ENCODE measurements at places on chromosomes 7 and 10. TPM values are rescaled to one million over a fixed set of nuclear protein-coding genes. Genes with fewer than 3 reads are reported as not detected.

DNA sequence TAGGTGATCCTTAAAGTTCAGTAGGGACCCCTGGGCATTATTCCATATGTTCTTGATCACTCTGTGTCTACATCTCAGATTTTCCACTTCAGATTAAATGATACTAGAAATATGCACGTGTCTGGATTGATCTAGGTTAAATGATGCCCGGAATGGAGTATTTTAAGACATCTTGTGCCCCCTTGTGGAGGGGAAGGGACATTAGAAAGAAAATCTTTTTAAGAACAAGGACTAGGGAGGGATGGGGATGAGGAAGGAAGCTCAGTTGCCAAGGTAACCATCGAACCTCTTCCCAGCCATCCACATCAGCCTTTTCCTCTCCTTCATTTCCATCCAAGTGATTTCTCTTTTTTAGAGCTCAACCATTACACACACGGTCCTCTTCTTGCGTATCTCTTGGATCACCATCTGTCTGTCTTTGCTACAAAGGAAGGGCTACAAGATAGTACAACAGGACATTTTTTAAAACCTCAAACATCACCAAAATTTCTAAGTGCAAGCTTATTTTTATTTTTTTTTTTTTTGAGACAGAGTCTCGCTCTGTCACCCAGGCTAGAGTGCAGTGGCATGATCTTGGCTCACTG lies 40.5 kb downstream of the PRSS2 start:
- no peak for DNase-seq

GRCh38 chr10:53045315-53045714 lies 272.7 kb upstream of the MBL2 start:
- DNase-seq: no peak

- no peak for DNase-seq
These were observed 132.7 kb upstream of the TEX47 start for GRCh38 chr7:88928276-88928675.

DNA sequence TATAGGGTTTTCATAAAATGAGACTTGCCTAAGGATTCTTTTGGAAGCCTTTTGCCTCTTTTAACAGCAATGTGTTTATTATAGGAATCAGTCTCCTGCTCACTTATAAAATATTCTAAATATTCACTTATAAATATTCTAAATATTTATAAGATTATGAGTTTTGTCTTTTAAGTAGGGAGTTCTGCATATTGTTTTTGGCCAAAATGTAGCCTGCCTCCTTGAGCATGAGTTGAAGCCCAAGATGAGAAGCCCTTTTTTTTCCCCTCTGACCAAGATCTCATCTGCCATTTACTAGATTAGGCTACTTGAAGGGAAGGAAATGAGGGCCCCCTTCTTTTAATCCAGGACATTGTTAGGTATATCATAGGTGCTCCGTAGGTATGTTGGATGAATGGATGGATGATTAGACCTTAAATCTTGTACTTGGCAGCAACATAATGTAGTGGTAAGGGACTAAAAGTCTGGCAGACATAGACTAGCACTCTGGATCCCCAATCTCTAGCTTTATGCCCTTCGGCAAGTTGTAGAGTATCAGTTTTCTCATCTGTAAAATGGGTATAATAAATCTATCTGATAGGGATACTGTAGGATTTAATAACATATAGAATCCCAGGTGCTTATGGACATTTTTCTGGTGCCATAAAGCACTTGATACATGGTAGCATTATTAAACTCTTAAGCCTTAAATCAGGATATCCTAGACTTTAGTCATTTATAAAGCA lies 59.1 kb downstream of the ARID5B start:
- DNase-seq: no peak

DNA sequence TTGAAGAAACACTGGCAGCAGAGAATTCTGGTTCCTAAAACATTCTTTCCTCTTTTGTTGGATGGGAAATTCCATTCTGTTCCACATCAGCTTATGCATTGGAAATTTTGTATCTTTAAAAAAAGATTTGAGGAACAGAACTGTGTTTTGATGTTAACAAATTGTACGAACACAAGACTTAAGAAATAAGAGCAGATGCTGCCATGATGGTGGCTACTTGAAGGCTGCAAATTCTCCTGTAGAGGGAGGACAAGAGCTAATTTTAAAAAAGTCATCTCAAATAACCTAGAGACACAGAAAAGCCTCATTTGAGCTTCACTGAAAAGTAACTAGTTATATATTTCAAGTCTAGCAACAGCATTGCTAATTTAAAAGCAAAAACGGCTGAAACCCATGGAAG lies 29.8 kb downstream of the NDUFB2 start:
- DNase-seq: peak; percentile 52

DNA sequence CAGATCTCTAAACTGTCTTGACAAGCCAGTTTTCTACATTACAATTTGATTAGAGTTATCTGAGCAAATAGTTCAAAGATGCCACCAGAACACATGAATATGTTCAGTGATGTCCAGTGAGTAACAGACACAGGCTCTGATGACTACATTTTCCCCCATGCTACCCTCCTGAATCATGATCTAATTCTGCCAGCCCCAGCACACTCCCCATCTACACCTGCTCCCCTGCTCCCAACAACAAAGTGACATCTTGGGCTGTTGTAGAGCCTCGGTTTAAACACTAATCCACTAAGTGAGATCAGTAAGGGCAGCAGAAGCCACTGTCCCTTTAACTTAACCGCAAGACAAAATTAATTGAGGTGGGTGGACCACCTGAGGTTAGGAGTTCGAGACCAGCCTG lies 104.6 kb downstream of the PROSER2 start:
- DNase-seq: no peak

GRCh38 chr7:108659867-108660266 lies 90.2 kb downstream of the DNAJB9 start:
- no peak for DNase-seq

- DNase-seq: no peak
These were observed 7.8 kb upstream of the FAM20C start for GRCh38 chr7:184294-185264.

DNA sequence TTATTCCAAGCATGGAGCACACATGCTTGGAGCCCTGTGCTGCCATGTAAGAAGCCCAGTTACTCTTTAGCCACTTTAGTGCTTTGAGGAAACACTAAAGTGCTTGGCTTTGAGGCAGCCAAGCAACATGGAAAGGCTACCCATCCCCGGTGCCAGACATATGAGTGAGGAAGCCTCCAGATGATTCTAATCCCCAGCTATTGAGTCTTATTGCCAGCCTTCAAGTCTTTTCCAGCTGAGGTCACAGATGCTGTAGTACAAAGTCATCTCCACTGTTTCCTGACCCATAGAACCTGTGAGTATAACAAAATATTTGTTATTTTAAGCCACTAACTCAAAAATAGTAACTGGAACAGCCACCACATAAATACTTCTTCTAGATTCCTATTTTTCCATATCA lies 91.4 kb upstream of the CYP26C1 start:
- DNase-seq: no peak

DNA sequence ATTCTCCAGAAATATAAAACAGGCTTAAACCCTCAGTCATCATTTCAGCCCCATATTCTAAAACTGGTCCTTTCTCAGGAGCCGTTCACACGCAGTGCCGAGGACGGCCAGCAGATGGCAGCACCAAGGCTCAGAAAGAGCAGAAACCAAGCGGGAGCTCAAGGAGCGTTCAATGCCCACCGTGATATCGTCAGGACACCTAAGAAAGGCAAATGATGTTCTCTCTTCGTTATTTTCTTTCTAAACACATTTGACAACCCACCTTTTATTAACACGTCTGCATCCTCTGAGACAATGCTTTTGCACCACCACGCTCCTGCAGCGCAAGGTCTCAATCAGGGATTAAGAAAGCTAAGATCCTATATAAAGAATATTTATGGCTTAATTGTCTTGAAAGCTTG lies 45.7 kb upstream of the RBM33 start:
- peak; percentile 80 for DNase-seq

GRCh38 chr10:129046065-129046681 lies 420.9 kb upstream of the MGMT start:
- no peak for DNase-seq

DNA sequence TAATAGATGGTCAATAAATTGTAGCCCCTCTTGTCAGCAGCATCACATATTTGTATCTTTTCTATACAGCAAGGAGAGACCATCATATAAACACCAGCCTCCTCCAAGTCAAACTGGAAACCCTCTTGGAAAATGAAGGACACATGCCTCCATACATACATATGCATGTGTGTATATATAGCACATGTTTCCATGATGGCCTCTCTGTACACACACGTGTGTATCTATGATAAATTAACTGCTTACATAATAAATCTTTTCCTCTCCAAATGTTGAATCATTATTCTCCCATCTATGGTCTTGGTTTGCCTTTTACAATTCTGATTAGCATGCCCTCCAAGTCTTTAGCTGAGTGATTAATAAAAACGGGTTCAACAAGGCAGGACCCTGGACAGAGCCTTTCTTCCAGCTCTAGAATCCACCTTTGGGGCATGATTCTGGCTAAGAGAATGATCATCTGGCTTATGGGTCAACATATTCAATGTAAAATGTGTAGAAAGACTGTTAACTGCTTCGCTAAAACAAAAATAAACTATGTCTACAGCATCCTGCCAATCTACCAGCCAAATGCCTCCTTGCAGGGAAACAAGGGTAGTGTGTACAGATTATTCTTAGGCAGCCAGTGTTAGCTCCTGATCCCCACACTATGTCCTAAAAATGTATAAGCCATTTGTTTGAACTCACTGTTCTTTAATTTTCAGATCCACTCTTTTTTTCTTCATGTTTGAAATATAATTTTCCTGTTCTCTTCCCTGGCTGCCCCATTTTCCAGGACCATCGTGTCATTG lies 70.0 kb downstream of the CRTAC1 start:
- DNase-seq: no peak

Gene HDAC9
- total RNA-seq: 22.1 TPM

Gene ORC5
- total RNA-seq: 18.4 TPM

Gene TCERG1L
- total RNA-seq: not detected

Gene SYCE1
- total RNA-seq: 1.2 TPM

Gene FXYD4
- 109 TPM for total RNA-seq

Gene NYAP1
- 0.41 TPM for total RNA-seq
